T-cell (primary cell): ENCODE measurements at places on chromosomes 1 and 21. TPM values are rescaled to one million over a fixed set of nuclear protein-coding genes. Genes with fewer than 3 reads are reported as not detected.

DNA sequence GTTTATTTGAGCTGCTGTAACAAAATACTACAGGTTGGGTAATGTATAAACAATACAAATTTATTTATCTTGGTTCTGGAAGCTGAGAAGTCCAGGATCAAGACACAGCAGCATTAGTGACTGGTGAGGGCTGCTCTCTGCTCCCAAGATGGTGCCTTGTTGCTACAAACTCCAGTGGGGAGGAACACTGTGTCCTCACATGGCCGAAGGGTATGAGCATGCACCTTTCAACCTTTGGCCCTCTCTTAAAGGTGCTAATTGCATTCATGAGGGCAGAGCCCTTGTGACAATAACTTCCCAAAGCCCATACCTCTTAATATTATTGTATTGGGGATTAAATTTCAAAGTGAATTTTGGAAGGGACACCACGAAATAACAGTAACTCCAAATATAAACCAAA is 55.3 kb upstream of the ATP1B1 start:
- H3K27ac ChIP-seq = no peak overlapping the region
- no peaks in the 10 kb centered on the region for H3K4me1 ChIP-seq
- H3K27me3 ChIP-seq = no peaks in the 10 kb centered on the region
- H3K4me3 ChIP-seq = no peak overlapping the region

The AKR1A1 gene
- total RNA-seq = 96.5 TPM

The ATAD3C gene
- total RNA-seq = 1.6 TPM

The SPRR3 gene
- not detected for total RNA-seq

DNA sequence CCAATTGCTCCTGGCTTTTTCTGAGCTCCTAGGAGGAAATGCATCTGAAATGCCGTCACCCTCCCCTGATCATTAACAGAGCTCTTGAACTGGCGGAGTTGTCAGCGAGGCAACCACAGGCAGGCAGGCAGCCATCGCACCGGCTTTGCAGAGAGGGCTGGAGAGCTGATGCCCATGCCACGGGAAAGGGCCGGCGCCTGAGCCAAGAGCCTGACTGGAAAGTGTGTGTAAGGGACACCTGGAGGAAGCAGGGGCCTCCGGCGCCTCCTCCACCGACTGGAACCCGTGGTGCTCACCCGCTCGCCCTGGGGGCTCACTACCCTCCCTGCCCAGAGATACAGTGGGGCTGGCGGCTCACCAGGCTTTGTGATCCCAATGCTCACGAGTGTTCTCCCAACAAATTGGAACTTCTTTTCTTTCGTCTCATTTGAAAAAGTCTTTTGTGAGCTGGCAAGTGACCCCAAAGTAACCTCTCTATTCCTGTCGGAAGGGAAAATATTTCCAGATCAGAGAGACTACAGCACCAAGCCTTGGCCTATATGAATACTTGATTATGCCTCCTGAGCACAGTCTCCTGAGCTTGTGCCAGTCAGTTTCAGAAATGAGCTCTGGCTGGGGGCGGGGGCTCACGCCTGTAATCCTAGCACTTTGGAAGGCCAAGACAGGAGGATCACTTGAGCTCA is 97.7 kb upstream of the SLC25A33 start:
- no peaks in the 10 kb centered on the region for H3K27me3 ChIP-seq
- DNase-seq = no peak
- no peak overlapping the region for H3K27ac ChIP-seq
- no peak overlapping the region for H3K4me3 ChIP-seq
- no peaks in the 10 kb centered on the region for H3K4me1 ChIP-seq
- no peaks in the 10 kb centered on the region for H3K36me3 ChIP-seq

The CD1E gene
- total RNA-seq = not detected

DNA sequence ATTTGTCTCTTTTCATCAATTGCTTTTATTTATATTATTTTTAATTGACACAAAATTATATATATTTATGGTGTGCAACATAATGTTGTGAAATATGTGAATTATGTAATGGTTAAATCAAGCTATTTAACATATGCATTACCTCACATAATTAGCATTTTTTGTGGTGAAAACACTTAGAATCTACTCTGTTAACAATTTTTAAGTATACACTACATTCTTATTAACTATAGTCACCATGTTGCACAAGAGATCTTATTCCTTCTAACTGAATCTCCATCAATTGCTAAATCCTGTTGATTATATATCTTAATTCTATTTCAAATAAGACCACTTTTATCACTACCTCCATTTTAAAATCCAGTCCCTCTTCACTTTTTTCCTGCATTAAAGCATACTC is 42.5 kb downstream of the PLPPR5 start:
- H3K36me3 ChIP-seq = no peaks in the 10 kb centered on the region
- no peak overlapping the region for H3K27ac ChIP-seq
- no peaks in the 10 kb centered on the region for H3K27me3 ChIP-seq
- no peaks in the 10 kb centered on the region for H3K4me1 ChIP-seq
- DNase-seq = no peak

The PEAR1 gene
- 0.46 TPM for total RNA-seq

The GJA5 gene
- total RNA-seq = not detected

The RGS13 gene
- not detected for total RNA-seq

DNA sequence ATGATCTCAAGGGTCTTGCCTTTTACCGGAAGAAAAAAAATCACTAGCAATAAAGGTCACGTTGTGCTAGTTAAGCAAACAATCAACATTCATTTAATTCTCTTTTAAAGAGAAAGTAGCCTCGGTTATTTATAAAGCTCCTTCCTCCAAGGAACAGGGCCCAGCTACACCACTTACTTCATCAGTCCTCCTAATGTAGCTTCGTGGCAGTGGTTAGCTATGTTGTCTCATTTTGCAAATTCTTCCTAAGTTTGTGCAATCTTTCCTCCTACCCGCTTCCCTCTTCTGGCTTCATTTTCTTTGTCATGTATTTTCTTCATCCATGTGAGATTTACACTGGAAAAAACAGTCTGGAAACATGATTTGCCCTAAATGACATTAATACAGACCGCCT is 554.2 kb downstream of the NUF2 start:
- H3K36me3 ChIP-seq = no peaks in the 10 kb centered on the region
- no peaks in the 10 kb centered on the region for H3K4me1 ChIP-seq
- H3K27me3 ChIP-seq = no peaks in the 10 kb centered on the region
- DNase-seq = no peak
- no peak overlapping the region for H3K27ac ChIP-seq

DNA sequence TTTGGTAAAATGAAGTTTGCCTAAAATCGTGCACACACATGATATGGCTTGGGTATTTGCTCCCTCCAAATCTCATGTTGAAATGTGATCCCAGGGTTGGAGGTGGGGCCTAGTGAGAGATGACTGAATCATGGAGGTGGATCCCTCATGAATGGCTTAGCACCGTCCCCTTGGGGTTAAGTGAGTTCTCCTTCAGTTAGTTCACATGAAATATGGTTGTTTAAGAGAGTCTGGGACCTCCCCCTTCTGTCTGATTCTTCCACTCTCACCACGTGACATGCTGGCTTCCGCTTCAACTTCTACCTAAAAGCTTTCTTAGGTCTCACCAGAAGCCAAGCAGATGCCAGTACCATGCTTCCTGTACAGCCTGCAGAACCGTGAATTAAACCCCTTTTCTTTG is 58.4 kb downstream of the SIPA1L2 start:
- no peaks in the 10 kb centered on the region for H3K36me3 ChIP-seq
- H3K4me3 ChIP-seq = no peak overlapping the region
- no peak for DNase-seq

The PAFAH2 gene
- 11.1 TPM for total RNA-seq

DNA sequence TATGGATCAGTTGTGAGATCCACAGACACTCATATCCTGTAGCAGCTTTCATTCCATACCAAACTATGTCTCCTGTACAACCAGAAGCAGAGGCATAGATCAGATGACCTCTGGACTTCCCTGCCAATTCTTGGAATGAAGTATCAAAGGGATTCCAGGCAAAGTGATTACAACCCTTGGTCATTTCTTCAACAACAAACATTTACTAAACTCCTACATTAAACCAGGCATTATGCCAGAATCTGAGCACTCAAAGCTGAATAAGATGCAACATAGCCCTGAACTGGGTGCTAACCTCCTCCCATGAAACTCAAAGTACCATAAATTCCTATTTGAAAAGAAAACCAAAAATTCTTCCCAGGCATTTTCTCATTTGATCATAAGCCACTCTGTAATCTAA is 121.2 kb upstream of the SGIP1 start:
- H3K27me3 ChIP-seq = no peaks in the 10 kb centered on the region
- no peak overlapping the region for H3K4me3 ChIP-seq
- H3K36me3 ChIP-seq = no peaks in the 10 kb centered on the region
- DNase-seq = no peak
- H3K4me1 ChIP-seq = no peaks in the 10 kb centered on the region

The CTSE gene
- total RNA-seq = 0.20 TPM

DNA sequence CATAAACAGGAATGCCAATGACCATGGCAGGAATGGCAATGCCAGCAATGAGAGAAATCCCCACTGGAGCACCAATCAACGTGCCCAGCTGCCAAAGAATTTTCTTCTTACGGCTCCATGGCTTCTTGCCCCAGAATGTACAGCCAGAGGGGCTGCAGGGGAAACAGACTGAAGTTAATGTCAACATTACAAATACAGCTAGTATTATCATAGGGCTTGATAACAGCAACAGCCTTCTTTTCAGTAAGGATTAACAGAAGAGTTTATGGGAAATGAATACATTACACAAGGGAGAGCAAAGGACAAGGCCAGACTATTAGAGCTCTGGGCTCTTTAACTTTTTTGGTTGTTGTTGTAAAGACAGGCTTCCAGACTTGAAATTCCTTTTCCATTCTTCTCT is 18.2 kb downstream of the RNF19B start:
- no peaks in the 10 kb centered on the region for H3K27me3 ChIP-seq
- H3K4me1 ChIP-seq = no peaks in the 10 kb centered on the region
- H3K36me3 ChIP-seq = peaks cover 61% of the 10 kb centered on the region
- H3K27ac ChIP-seq = no peak overlapping the region
- no peak overlapping the region for H3K4me3 ChIP-seq
- no peak for DNase-seq

DNA sequence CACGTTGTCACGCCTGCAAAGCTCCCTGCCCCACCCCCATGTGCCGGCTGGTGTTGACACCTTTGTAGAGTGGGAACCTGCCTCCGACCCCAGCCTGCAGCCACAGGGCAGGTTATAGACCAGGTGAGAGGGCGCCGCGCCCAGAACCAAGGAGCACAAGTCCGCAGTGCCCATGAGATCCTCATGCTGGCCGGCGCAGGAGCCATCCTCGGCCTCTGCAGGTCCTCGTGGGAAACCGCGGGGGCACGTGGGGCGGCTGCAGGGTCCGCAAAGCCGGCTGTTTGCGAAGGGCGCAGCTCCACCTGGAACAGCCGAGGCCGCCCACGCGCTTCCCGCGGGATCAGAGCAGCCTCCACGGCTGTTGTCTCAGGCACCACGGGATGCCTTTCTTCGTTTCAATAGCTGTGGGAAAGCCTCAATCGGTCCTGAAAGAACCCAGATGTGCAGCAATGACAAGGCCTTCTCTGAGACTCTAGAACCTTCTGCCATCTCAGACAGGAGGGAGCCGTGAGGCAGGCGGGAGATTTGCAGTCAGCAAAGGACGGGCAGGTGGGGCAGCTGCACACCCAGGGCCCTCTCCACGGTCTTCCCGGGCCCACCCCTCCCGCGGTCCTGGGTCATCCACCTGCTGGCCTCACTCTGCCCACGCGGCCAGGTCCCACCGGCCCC is 29.9 kb downstream of the POFUT2 start:
- H3K27ac ChIP-seq = no peak overlapping the region
- no peak for DNase-seq
- no peaks in the 10 kb centered on the region for H3K27me3 ChIP-seq
- H3K36me3 ChIP-seq = no peaks in the 10 kb centered on the region
- no peak overlapping the region for H3K4me3 ChIP-seq

- H3K4me1 ChIP-seq = no peaks in the 10 kb centered on the region
- no peak for DNase-seq
- H3K36me3 ChIP-seq = no peaks in the 10 kb centered on the region
- no peak overlapping the region for H3K27ac ChIP-seq
These were observed 36.5 kb downstream of the PLA2G4A start for GRCh38 chr1:186865253-186865652.

DNA sequence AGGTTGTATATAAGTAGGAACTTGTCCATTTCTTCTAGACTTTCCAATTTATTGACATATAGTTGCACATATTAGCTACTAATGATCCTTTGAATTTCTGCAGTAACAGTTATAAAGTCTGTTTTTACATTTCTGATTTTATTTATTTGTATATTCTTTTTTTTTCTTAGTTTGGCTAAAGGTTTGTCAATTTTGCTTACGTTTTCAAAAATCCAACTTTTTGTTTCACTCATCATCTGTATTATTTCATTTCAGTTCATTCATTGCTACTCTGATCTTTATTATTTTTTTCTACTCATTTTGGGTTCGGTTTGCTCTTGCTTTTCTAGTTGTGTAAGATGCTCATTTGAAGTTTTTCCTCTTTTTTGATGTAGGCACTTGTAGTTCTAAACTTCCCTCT is 97.9 kb downstream of the RPS6KC1 start:
- H3K4me1 ChIP-seq = no peaks in the 10 kb centered on the region
- H3K27ac ChIP-seq = no peak overlapping the region
- DNase-seq = no peak
- H3K27me3 ChIP-seq = no peaks in the 10 kb centered on the region
- H3K36me3 ChIP-seq = no peaks in the 10 kb centered on the region
- H3K4me3 ChIP-seq = no peak overlapping the region

DNA sequence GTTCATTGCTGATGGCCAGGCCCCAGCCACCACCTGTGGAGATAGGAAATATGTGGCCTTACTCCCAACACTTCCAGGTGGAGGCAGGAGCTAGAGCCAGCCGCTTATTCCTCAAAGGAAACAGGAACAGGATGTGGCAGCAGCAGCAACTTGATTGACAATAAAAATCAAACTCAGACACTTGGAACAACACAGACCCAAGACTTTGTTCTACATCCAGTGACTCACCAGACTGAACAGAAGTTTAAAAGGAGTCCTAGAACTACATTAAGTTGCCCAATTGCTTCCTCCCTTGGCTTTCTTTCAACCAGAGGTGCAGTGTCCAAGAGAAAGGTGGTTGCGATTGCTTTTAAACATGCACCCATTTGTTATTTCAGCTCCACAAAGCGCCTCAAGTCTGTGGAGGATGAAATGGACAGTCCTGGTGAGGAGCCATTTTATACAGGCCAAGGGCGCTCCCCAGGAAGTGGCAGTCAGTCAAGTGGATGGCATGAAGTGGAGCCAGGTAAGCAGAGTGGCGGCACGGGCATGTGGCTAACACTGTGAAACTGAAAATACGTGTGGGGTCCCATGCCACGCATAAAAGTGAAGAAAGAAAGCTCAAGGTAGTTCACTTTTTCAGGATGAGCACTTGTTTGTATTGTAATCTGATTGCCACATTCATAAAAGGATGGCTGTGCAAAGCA is 276.6 kb downstream of the NFIA start:
- no peaks in the 10 kb centered on the region for H3K36me3 ChIP-seq
- no peaks in the 10 kb centered on the region for H3K27me3 ChIP-seq
- no peaks in the 10 kb centered on the region for H3K4me1 ChIP-seq
- no peak for DNase-seq
- no peak overlapping the region for H3K27ac ChIP-seq

The TSPEAR gene
- total RNA-seq = not detected

The AMY1B gene
- not detected for total RNA-seq

GRCh38 chr1:99725996-99726395 is 40.4 kb downstream of the FRRS1 start:
- H3K4me3 ChIP-seq = no peak overlapping the region
- DNase-seq = no peak
- H3K4me1 ChIP-seq = no peaks in the 10 kb centered on the region
- no peaks in the 10 kb centered on the region for H3K36me3 ChIP-seq
